ENCODE measurements at places on chromosomes 2 and 18.
A peak's percentile ranks its signal among the peaks of the same experiment; 100 is the strongest.

- no peaks in the 10 kb centered on the region for H3K27me3 ChIP-seq
- no peak overlapping the region for H3K27ac ChIP-seq
- peak; percentile 69 for DNase-seq
- no peak overlapping the region for H3K4me3 ChIP-seq
- H3K36me3 ChIP-seq = peaks cover 11% of the 10 kb centered on the region
Measured at GRCh38 chr2:241007880-241008710, 9.7 kb downstream of the SNED1 start.

DNA sequence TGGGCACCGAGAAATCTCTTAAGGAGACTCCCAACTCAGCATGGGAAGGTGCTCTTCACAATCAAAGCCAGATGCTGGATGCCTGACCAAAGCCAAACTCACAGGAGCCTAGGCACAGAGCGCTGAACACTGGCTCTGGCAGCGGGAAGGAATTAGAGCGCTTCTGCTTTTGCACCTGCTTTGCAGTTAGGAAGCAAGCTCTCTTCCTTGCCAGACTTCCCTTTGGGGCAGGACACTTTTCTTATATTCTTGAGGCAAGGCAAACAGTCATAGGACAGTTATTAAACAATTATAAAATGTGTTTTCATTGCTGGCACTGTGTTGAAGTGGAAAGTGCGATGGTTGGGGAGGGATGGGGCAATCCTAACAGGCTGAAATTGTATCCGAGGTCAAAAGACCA lies 79.6 kb upstream of the DNMT3A start:
- peaks cover 16% of the 10 kb centered on the region for H3K36me3 ChIP-seq
- no peaks in the 10 kb centered on the region for H3K27me3 ChIP-seq
- DNase-seq = no peak
- no peaks in the 10 kb centered on the region for H3K4me1 ChIP-seq

DNA sequence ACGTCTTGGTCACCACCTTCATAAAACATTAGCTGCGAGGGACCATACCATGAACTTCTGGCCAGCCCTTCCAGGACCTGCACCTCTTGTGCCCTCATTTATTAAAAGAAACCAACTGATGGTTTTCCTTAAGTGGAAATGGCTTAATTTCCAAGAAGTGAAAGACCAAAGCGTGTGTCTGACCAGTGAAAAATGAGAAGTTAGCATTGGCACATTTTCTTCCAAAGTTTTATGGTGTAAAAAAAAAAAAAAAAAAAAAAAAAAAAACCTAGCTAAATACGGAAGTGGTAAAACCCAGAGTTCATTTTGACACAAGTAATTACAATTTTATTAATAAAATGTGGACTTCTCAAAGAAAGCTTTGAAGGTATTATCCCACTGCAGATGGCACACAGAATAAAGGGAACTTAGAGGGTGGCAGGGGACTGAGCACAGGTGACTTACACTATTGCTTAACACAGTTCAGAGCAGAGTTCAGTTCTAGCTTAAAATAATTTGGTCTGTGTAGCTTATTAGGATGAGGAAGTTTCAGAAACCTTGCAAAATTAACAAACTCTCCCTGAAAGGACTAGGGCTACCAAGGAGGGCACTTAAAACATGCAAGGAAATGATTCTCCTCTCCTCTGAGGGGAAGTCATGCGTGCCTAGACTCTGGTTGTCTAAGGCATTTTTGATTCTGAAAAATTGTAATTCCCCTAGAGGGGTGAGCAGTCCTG lies 42.2 kb upstream of the EPG5 start:
- H3K27me3 ChIP-seq = no peaks in the 10 kb centered on the region
- no peak for DNase-seq
- no peak overlapping the region for H3K4me3 ChIP-seq
- peaks cover 14% of the 10 kb centered on the region for H3K4me1 ChIP-seq
- peaks cover 30% of the 10 kb centered on the region for H3K36me3 ChIP-seq

DNA sequence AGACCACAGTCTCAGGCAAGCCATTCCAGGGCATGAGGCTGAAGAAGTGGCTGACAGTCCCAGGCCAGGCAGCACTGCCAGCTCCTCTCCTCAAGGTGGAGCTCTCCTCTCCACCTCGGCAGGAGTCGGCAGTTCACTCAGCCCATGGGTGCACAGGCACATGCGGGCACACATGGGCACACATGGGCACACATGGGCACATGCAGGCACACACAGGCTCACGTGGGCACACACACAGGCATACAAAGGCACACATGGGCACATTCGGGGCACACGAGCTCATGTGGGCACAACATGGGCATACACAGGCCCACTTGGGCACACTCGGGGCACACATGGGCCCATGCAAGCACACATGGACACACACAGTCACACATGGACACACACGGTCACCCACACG lies 65.3 kb upstream of the TAF1B start:
- DNase-seq = peak; percentile 67
- no peak overlapping the region for H3K4me3 ChIP-seq
- no peak overlapping the region for H3K27ac ChIP-seq
- no peaks in the 10 kb centered on the region for H3K36me3 ChIP-seq

DNA sequence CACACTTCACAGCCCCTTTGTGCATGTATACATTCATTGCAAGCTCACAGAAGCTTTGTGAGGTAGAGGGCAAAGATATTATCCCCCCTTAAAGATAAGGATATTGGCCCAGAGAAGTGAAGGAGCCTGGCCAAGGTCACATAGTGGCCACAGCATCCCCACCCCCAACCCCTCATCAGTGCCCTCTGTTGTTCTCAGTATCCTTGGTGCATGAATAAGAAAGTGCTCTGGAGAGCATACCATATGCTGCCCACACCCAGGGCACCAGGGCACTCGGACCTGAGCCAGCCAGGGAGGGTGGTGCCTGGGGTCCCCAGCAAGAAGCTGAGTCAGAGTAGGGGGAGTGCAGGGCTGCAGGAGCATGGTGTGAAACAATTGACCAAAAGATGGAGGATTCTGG lies 3.3 kb downstream of the DYSF start:
- peak overlapping the region; percentile 43 for H3K27ac ChIP-seq
- peaks cover 30% of the 10 kb centered on the region for H3K4me1 ChIP-seq
- H3K27me3 ChIP-seq = peaks cover 29% of the 10 kb centered on the region
- H3K36me3 ChIP-seq = no peaks in the 10 kb centered on the region
- no peak for DNase-seq
- no peak overlapping the region for H3K4me3 ChIP-seq

- no peak overlapping the region for H3K27ac ChIP-seq
- H3K36me3 ChIP-seq = no peaks in the 10 kb centered on the region
- no peak overlapping the region for H3K4me3 ChIP-seq
Measured at GRCh38 chr2:178066890-178067669, 5.5 kb downstream of the PDE11A start.

DNA sequence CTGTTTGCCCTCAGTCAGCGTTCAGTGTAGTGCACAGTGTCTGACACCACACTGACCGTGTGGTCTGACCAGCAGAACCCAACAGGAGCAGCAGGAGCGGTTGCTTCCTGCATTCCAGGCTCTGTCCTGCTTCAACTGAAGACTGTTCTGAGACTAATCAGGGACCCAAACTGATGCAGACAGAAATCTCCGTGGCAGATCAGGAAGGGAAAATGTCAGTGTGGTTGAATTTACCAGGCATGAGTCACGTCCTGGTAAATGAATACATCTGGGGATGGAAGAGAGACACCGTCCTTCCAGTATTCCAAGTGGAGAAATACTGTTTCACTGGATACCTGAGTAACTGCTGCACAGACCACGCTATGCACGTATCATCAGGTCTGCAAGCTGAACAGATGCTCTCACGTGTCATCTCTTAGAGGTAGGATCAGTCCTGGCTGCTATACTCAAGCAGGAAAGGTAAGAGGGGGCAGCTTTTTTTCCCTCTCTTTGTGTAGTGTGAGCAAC lies 223.6 kb upstream of the EPAS1 start:
- H3K4me1 ChIP-seq = peaks cover 5% of the 10 kb centered on the region
- no peaks in the 10 kb centered on the region for H3K27me3 ChIP-seq
- H3K27ac ChIP-seq = peak overlapping the region; percentile 42
- H3K36me3 ChIP-seq = no peaks in the 10 kb centered on the region
- no peak for DNase-seq

DNA sequence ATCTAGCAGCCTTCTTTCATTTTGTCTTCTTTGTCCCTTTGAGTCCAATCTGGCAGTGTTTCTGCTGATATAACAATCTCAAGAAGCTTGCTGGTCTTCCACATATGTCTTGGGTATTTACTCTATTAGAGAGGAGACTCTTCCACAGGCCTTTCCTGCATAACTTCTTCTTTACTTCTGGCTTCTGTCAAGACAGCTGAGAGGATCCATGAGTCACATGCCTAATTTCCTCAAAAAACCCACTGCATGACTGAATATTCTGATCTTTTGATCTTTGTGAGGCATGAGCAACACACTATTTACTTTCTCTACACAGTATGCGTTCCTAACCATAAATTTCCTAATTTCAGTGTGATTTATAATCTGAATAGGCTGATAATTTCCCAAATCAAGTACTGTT lies 5.1 kb upstream of the DCC start:
- H3K4me3 ChIP-seq = no peak overlapping the region
- H3K4me1 ChIP-seq = no peaks in the 10 kb centered on the region
- H3K27ac ChIP-seq = no peak overlapping the region
- no peaks in the 10 kb centered on the region for H3K36me3 ChIP-seq
- DNase-seq = no peak

DNA sequence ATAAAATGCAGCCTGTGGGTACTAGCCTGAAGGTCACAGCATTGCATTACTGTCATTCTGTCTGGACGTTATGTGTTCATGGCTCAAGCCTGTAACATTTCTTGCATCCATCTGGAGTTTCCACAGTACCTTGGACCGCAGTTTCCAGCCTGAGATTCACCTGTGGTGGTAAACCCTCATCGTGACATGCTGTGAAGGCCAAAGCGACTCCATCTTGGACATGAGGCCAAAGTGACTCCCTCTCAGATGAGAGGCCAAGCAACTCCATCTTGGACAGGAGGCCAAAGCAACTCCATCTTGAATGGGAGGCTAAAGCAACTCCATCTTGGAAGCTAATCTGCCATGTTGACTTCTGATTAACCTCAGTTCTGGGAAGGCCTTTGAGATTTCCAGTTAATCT lies 257.7 kb upstream of the MYT1L start:
- H3K27ac ChIP-seq = no peak overlapping the region
- H3K4me3 ChIP-seq = no peak overlapping the region
- no peak for DNase-seq
- no peaks in the 10 kb centered on the region for H3K27me3 ChIP-seq
- no peaks in the 10 kb centered on the region for H3K36me3 ChIP-seq
- no peaks in the 10 kb centered on the region for H3K4me1 ChIP-seq

- H3K27ac ChIP-seq = no peak overlapping the region
- H3K27me3 ChIP-seq = no peaks in the 10 kb centered on the region
- H3K4me3 ChIP-seq = no peak overlapping the region
Measured at GRCh38 chr2:199524689-199525574, 67.2 kb upstream of the SATB2 start.

GRCh38 chr18:51390702-51391101 lies 193.2 kb upstream of the MEX3C start:
- no peaks in the 10 kb centered on the region for H3K36me3 ChIP-seq
- no peak overlapping the region for H3K4me3 ChIP-seq
- no peak for DNase-seq
- H3K27ac ChIP-seq = no peak overlapping the region
- no peaks in the 10 kb centered on the region for H3K4me1 ChIP-seq
- H3K27me3 ChIP-seq = no peaks in the 10 kb centered on the region

- H3K4me1 ChIP-seq = no peaks in the 10 kb centered on the region
- no peaks in the 10 kb centered on the region for H3K36me3 ChIP-seq
- no peak for DNase-seq
- H3K27ac ChIP-seq = no peak overlapping the region
- no peak overlapping the region for H3K4me3 ChIP-seq
- H3K27me3 ChIP-seq = peaks cover 13% of the 10 kb centered on the region
Measured at GRCh38 chr2:235677937-235678336, 184.1 kb downstream of the AGAP1 start.

GRCh38 chr2:43675646-43676321 lies 445 bp downstream of the C1GALT1C1L start:
- H3K4me1 ChIP-seq = peaks cover 5% of the 10 kb centered on the region
- H3K27ac ChIP-seq = no peak overlapping the region
- DNase-seq = no peak
- H3K27me3 ChIP-seq = no peaks in the 10 kb centered on the region
- no peaks in the 10 kb centered on the region for H3K36me3 ChIP-seq
- H3K4me3 ChIP-seq = peak overlapping the region; percentile 19

- no peaks in the 10 kb centered on the region for H3K4me1 ChIP-seq
- H3K27me3 ChIP-seq = no peaks in the 10 kb centered on the region
- no peak for DNase-seq
- H3K27ac ChIP-seq = no peak overlapping the region
Measured at GRCh38 chr18:25314838-25315190, 37.2 kb downstream of the ZNF521 start.

GRCh38 chr2:144438801-144439631 lies 80.9 kb downstream of the ZEB2 start:
- no peaks in the 10 kb centered on the region for H3K36me3 ChIP-seq
- peak overlapping the region; percentile 75 for H3K27ac ChIP-seq
- H3K27me3 ChIP-seq = no peaks in the 10 kb centered on the region
- no peak for DNase-seq

Data from spleen (tissue), 13 donors.